ENCODE measurements at places on chromosomes 2 and 18.

DNA sequence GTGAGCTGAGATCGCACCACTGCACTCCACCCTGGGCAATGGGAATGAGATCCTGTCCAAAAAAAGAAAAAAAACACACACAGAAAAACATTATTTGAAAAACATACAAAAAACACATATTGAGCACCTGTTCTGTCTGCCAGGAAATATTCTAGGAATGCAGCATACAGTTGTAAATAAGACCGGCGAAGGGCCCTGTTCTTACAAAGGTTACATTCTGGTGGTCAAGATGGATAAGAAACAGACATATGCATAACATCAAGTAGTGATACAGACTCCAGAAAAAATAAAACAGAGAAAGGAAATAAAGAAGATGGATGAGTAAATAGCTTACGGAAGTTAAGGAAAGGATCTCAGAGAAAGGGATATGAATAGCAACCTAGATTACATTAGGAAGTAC, 159.8 kb downstream of the GALNT3 start:
- DNase-seq: no peak

DNA sequence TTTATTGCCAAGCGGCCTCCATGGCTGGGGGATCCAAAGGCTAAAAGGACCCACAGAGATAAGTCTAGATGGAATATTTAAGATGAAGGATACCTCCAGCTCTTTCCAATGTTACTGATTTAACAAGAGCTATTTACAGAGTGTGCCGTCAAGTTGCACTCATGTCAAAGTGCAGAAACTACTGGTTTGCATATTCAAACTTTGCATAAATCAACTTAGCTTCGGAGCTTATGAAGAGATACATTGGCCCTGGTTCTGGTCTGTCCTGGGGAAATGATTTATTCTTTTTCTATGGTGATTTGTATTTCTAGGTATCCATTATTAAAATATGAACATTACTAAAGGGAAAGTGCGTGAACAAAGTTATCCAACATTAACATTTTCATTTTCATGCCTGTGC, 14.4 kb upstream of the MYO5B start:
- DNase-seq: no peak

- no peak for DNase-seq
These were observed 230.0 kb upstream of the RASGRP3 start for GRCh38 chr2:33246432-33246831.

DNA sequence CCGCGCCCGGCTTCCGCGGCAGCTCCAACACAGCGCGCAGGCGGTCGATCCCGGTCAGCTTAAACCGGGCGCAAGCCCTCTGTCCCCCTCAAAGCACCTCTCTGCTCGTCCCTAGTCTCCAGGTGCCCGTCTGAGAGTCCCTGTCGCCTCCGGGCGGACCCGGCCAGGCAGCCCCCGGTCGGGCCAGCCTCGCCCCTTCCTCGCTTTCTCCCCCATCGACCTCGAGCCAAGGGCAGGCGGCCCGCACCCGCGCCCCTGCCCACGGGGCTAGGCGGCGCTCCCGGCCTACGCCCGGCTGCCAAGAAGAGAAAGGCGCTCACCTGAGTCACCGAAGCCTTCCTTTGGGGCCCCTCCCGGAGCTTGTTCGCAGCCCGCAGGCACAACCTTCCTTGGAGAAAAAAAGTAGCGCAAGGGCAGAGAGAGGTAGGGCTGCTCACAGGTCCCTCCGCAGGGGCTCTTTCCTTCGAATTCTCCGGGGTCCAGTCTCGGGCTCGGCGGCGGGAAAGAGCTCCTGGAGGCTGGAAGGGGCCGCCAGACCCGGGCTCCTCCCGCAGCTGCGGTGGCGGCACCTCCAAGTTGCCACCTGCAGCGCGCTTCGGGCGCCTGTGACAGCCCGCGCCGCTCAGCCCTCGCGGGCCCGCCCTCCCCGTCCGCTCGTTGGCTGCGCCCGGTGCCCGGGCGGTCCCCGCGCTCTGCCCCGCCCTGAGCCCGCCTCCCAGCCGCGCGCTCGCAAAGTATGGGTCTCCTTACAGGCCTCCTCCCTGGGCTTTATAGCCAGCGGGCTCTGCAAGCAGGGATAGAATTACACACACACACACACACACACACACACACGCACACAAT, 86.5 kb upstream of the EPB41L3 start:
- peak; percentile 11 for DNase-seq

GRCh38 chr18:55139836-55140235, 180.6 kb upstream of the CCDC68 start:
- no peak for DNase-seq

DNA sequence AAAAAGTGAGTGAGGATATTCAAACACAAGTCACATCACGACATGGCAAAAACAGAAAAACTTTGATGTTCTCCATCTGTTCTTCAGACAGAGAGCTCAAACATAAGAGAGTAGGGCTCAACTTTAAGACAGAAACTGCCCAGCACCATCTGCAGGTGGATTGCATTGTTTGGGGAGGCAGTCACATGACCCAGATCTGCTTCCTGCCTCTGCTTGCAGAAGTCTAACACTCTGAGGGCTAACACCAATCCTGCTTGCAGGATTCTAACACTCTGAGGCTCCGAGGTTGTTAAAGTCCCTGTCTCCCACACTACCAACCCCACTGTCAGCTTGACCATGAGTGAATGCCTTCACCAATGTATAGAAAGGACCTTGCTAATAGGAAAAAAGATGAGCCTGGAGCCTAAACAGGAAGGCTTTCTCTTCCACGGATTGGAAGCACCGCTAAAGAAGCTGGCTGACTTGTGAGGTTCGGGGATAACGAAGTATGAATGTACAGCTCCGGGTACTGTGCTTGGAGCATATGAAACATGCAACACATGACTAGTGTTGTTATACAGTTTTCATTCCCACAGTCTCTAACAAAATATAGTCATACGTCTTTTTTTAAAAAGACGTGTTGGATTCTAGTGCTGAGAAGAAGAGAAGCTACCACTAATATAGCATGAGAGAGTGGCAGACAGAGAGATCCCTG, 176.6 kb upstream of the CREB1 start:
- DNase-seq: no peak

GRCh38 chr2:109158237-109158636, 29.2 kb downstream of the SH3RF3 start:
- DNase-seq: no peak

- DNase-seq: no peak
These were observed 11.7 kb downstream of the YIPF4 start for GRCh38 chr2:32289165-32289999.

DNA sequence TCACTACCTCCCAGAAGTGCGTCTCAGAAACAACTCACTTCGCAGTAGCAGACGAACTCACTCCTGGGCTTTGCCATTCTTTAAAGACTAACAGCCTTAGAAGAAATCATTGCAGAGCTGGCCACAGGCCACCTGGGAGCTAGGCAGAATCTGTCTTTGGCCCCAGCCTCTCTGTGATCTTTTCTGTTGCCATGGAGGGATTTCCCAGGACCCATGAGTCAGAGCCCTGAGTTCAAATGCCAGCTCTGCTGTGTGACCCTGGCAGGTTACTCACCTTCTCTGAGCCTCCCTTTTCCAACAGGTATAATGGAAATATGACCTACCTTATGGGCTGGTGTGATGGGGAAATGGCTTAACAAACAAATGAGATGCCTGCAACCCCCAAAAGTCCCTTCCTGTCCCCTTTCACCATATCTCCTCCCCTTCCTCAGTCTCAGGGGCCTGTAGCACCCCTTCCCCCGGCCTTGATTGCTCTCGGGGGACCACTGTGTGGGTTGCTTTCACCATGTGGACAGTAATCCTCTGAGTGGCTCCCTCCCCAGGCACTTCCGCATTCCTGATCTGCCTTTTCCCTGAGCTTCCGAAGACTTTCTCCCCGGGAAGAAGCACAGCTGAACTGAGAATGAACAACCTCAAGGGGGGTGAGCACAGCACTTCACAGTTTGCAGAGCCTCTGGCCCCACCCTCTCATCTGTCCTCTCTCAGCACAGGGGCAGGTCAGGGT, 34.0 kb upstream of the SLC66A3 start:
- DNase-seq: no peak

GRCh38 chr2:107595749-107596148, 230.9 kb upstream of the RGPD4 start:
- no peak for DNase-seq

GRCh38 chr2:217995731-217996231, 7.0 kb downstream of the TNS1 start:
- no peak for DNase-seq

DNA sequence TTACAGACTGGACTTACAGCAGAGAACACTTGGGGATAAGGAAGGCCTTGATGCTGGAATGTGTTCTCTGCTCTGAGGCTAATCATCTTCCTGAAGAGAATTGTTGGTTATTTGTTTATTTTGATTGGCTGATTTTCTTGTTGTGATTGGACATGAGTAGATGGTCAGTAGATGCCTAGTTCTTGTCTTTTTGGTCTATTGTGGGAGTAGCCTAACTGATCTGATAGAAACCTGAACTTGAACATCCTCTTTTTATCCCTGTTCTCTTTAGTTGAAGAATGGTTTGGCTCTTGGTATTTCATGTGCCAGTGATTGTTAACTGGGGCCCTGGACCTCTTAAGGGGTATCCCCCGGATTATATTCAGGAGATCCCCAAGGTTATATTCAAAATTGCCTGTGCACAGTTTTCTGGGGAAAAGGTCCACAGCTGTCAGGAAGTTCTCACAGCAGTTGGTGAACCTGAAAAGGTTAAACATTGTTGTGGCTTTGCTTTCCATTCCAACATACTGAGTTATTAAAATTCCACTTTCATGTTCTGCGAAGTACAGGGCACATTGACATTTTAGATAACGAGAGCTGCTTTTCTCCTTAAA, 13.6 kb downstream of the TWSG1 start:
- no peak for DNase-seq

GRCh38 chr18:34207344-34207851, 17.3 kb downstream of the NOL4 start:
- no peak for DNase-seq

- DNase-seq: no peak
These were observed 85.7 kb upstream of the UNC80 start for GRCh38 chr2:209685963-209686362.

DNA sequence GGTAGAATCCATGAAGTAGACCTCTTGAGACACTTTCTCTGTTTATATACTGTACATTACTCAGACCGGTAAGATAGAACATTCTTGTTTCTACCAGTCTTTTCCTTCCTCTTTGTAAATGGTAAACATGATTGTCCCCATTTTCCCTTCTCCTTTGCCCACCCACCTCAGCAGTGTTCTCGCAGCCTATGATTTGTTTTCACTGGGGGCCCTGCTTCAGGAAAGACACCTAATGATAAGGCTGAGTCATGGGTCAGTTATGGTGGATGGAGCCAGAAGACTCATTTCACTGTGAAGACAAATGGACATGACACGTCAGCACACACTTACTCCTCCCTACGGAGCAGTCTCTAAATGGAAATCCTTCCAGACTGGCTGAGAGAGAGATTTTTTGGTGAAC, 23.7 kb downstream of the CENPO start:
- no peak for DNase-seq

GRCh38 chr18:50161597-50162205, 33.2 kb downstream of the MYO5B start:
- no peak for DNase-seq

DNA sequence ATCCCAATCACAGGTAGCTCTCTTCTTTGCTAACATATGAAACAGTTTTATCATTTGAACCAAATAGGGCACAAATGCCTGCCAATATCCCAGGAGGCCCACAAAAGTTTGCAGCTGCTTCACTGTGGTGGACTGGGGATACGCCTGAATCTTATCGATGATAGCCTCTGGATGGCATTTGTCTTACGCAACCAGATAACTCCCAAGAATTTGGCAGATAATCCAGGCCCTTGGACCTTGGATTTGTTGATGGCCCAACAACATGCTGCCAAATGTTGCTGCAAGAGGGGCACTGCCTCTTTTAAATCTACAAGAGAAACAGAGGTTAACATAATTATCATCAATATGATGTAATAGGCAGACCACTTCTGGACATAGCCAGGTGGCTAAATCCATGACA, 587.1 kb upstream of the LRRTM4 start:
- DNase-seq: no peak

DNA sequence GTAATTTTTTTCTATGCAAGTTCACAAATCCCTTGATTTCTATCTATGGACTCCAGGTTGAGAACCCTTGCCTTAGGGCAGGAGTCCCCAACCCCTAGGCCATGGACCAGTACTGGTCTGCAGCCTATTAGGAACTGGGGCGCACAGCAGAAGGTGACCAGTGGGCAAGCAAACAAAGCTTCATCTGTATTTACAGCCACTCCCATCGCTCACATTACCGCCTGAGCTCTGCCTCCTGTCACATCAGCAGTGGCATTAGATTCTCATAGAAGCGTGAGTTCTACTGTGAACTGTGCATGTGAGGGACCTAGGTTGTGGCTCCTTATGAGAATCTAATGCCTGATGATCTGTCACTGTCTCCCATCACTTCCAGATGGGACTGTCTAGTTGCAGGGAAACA, 70.2 kb upstream of the SMAD2 start:
- DNase-seq: no peak

GRCh38 chr18:6249788-6250187, 164.9 kb downstream of the L3MBTL4 start:
- DNase-seq: no peak

DNA sequence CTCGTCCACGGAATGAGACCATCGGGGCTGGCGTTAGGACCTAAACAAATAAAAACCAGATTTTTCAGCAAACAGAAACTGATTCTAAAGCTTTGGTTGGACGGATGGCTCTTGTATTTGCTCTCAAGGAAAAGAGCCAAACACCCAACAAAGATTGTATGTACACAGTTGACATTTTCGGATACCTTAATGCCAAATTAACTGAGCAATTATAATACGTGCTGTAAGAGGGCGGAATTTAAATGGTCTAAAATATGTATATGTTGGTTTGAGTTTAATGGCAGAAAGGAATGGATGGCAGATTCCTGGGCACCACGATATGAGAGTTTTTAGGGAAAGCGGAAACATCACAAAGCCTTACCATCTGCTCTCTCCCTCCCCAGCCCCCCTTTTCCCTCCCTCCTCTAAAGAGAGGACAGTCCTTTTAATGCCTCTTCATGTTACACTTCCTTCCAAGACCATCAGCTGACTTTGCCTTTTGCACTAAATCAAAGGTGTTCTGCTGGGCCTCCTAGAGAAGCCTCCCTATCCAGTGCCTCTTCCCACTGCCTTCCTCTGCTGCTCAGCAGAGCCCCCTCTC, 33.3 kb downstream of the STAT1 start:
- DNase-seq: no peak

- no peak for DNase-seq
These were observed 45.2 kb upstream of the GCG start for GRCh38 chr2:162197069-162197825.

DNA sequence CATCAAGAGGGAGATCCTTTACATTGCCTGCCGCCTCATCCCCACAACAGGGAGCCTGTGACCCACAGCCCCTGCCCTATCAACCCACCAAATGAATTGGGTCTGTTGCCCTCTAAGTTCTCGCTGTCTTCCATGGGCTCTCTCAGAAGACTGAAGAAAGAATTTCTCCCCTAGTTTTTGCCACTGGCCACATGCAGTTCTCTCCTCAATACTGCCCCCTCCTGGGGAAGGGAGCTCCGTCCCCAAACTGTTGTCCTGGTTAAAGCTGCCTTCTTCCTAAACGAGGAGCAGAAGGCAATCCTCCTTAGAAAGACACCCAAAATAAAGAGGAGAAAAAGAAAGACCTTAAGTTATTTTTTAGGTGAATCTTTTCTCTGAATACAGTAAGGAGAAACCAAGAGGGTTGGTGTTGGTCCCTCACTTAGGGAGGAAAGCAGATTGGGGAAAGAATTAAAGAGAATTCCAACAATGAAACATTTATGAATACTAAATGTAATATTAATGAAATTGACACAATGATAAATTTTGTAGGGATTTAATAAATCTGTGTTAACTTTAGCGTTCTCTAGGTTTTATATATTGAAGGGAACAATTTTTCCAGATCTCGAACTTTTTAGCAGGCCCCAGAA, 31.1 kb upstream of the SATB2 start:
- DNase-seq: peak; percentile 53

GRCh38 chr18:11005528-11005927, 143.8 kb downstream of the PIEZO2 start:
- DNase-seq: no peak

Measured in stimulated activated CD4-positive, alpha-beta T cell treated with anti-CD3 and anti-CD28 coated beads, Interleukin-4, amount 100 ng/mL, for 24 hours (primary cell).